Activated CD8-positive, alpha-beta memory T cell treated with anti-CD3 and anti-CD28 coated beads, Interleukin-2, amount 10 ng/mL, durations not matched to agents 7 days and 5 days (primary cell): ENCODE measurements at places on chromosomes 3 and 15. TPM values are rescaled to one million over a fixed set of nuclear protein-coding genes. Genes with fewer than 3 reads are reported as not detected.

- DNase-seq: no peak
These were observed 359.4 kb downstream of the CACNA2D3 start for GRCh38 chr3:54481606-54482365.

DNA sequence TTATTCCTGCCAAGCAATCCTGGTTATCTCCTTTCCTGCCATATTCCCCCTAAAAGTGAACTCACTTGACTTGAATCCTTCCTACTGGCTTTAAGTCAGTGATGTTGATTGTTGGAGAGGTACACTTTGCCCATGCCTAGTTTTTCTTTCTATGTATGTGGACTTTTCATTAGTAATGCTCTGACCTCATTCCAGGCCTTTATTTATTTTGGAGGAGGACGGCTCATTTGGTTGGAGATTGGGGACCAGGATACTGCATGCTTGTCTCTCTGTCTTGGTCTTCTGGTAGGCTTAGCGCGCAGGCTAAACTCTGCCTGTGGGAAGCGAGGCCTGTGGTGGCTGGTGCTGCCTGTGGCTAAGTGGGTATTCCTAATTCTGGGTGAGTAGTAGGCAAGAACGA, 29.1 kb upstream of the MTMR10 start:
- no peak for DNase-seq

DNA sequence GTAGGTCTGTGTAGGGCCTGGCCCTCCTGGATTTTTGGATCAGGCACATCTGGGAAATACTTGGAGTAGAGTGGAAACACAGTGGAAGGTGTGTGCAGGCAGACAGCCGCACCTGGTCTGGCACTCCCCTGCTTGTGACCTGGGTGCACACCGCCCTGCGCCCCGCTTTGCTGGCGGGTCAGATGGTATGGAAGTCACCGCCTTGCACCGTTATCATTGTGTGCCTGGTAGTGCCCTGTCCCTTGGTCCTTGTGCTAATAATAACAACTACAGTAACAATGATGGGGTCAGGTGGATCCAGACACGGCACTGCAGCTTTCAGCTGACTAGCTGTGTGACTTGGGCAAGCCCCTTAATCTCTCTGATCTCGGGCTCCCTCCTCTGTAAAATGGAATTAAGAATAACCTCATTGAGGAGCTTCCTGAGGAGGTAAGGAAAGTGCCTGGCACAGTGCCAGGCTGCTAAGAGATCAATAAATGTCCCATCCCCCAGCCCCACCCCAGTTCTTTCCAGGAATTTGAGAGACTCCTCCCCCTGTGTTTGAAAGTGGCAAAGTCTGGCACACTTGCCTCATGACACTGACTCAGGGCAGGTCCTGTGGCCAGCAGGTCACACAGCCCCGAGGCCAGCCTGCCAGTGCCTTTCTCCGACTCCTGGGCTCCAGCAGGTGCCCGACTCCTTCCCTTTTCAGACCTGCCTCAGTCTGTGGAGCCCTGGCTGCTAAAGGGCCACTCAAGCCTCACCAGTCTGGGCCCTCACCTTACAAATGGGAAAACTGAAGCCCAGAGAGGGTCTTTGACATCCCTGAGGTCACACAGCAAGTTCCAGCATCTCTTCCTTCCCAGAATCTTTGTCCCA, 9.8 kb downstream of the ISG20 start:
- peak; percentile 47 for DNase-seq

GRCh38 chr15:25784876-25785640, 78.1 kb downstream of the ATP10A start:
- no peak for DNase-seq

DNA sequence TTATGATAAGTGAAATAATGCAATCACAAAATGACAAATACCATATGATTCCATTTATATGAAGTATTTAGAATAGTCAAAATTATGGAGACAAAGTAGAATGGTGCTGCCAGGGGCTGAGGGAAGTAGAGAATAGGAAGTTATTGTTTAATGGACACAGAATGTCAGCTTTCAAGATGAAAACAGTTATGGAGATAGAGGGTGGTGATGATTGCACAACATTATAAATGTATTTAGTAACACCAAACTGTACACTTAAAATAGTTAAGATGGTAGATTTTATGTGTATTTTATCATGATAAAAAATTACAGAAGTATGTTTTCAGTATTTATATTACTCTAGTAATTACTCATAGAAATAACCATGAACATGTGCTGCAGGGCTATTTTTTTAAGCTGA, 100.8 kb upstream of the AZI2 start:
- no peak for DNase-seq

DNA sequence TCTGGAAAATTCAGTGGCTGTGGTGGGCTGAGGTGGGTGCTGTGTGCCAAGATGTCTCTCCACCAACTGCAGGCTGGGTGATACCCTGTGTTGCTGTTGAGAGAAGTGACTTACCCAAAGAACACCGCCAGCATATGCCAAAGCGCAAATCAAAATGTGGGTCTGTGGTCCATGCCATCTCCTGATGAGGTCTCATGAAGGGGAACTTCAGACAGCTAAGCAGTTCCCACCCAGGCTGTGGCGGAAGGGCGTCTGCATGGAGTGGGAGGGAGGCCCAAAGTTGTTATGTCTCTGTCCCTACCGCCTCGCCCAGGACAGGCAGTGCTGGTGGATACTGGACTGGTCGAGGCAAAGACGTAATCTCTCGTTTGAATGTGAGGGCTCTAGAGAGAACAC, 70.9 kb upstream of the PLXNA1 start:
- no peak for DNase-seq

DNA sequence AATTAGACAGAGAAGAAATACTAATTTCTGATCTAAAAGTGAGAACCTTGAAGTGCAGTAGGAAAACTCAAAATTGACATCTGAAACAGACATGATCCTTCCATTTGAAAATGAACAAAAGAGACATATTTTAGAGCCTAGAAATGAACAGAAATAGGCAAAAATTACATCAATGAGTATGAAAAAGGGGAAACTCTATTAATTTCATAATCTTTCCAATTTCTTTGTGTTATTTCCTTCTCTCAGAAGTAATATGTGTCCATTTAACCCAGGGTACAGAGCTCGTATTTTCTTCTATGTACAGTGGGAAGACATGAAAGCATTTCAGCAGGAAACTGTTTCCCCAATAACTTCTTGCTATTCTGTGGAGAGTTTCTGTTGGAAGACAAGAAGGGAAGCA, 263.1 kb downstream of the CGGBP1 start:
- no peak for DNase-seq

GRCh38 chr3:55816794-55817576, 329.9 kb upstream of the WNT5A start:
- DNase-seq: no peak

DNA sequence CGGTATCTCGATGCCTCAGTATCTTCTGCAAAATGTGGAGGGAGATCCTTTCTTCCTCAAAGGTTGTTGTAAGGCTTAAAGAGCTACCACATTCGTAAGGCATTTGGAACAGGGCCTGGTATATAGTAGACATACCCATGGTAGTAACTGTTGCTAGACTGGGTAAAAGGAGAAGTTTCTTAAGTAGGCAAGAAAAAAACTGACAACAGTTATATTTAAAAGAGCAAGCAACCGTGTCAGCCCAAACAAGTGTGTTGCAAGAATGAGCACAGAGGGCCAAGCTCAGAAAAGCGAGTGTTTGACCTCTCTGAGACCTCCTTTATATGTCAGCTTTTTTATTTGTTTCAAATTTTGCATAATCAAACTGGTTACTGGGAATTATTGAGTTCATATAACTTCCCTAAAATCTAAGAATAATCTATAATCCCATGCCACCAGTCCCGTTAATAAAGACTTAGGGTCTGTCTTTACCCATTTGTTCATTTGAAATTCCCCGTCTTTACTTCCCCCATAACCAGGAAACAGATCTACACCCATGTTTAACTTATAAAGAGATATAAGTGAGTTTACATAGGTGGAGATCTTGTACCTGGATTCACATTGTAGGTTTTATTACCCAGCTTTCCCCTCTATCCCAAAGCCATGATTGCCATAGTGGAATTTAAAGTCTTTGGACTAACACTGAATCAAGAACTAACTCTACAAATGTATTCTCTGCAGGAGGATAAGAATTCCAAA, 7.3 kb downstream of the B3GNT5 start:
- no peak for DNase-seq

- DNase-seq: no peak
These were observed 140.0 kb upstream of the CBLB start for GRCh38 chr3:106008766-106009165.

DNA sequence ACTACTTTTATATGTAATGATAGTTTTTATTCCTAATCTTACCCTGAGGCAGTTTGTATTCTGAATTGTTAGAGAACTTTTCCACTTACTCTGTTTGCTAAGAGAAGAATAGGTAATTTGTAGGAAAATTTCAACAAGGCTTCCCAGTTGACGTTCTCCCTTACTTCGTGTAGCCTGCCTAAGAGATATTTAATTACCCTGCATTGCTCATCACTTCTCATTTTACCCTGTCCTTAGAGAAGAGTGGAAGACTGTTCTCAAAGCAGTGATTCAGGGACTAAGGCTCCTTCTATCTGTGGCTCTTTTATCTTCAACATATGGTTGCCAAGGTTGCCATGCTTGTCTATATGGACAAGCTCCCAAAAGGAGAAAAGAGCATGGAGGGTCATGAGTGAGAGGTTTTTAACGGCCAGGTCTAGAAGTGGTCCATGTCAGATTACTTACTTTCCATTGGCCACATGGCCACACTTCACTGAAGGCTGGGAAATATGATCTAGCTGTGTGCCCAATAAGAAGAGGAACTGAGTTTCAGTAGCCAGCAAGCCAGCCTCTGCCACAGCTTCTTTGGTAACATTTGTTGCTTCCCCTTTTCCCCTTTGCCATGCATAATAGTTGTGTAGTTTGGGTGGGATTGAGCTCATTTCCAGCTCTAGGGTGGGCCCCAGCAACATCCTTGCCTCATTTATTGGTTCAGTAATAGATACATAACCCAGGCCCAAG, 22.1 kb downstream of the PDE8A start:
- no peak for DNase-seq

Gene BCHE
- total RNA-seq: not detected

Gene PLCL2
- total RNA-seq: 24.4 TPM

Gene RPSA
- total RNA-seq: 1,232 TPM
